ENCODE measurements at places on chromosomes 2 and 18.

- DNase-seq: no peak
Measured at GRCh38 chr2:11011359-11011758, 99.6 kb downstream of the KCNF1 start.

- no peak for DNase-seq
Measured at GRCh38 chr2:42906557-42907411, 114.4 kb upstream of the HAAO start.

- no peak for DNase-seq
Measured at GRCh38 chr2:37877457-37878315, 47.4 kb upstream of the RMDN2 start.

GRCh38 chr2:160666154-160667060 is 172.8 kb upstream of the RBMS1 start:
- no peak for DNase-seq

GRCh38 chr2:226634943-226635604 is 164.5 kb downstream of the IRS1 start:
- no peak for DNase-seq

- no peak for DNase-seq
Measured at GRCh38 chr18:28062443-28062842, 114.5 kb downstream of the CDH2 start.

DNA sequence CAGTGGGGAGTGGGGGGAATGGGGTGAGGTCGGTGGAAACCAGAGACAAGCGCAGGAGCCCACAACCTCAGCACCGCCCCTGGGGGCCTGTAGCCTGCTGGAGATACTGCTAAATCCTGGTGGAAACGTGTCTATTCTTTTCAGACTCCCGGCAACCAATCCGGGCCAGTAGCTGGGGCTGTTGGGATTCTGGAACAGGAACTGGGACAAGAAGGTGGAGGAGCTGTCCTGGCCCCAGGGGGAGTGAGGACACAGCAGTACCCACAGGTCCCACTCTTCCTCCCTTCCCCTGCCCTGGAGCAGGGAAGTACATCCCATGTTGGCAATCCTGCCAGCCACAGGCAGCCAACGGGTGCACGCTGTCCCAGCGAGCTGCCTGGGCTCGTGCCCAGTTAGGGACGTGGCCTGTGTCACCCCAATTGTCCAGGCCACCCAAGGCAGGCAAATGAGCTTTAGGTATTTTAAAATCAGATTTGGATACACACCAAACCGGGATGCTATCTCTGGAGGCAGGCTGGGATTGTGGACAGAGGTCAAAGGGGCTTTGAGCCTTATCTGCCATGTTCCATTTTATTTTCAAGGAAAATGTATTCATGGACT is 51.8 kb downstream of the HS1BP3 start:
- no peak for DNase-seq

DNA sequence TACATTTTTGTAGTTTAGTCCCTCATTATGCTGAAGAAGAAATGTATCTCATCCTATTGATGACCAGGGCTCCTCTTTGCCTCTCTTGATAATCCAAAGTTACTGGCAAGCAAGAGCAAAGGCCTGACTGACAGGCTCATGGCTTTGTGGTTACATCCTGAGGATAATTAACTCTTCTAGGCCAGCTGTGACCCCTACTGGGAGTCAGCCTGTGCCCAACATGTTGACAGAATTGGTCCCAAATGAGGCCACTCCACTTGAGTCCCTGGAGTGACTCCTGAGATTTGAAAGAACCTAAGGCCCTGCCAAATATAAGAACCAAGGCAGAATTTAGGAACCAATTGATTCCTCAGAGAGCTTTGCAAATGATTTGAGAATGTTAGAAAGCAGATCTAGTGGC is 973.8 kb upstream of the CELF4 start:
- no peak for DNase-seq

- no peak for DNase-seq
Measured at GRCh38 chr2:62465741-62466502, 40.1 kb downstream of the TMEM17 start.

GRCh38 chr2:29047083-29047845 is 27.1 kb downstream of the PCARE start:
- DNase-seq: no peak

DNA sequence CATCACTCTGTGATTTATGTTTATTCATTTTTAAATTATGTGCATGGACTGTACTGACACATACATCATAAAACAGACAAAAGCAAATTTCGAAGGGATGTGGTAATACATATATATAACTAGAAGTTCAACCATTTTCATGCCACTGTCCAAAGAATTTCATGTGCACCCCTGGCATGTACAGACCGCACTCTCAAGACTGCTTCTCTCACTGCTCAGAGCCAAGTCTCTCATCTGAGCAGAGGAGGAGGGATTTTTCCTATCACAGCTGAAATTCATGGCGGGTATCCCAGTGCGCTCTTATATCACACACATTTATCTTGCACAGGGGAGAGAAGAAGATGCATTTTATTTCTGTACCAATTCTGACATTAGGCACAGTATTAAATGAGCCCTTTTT is 5.9 kb downstream of the TMEM178A start:
- DNase-seq: no peak

DNA sequence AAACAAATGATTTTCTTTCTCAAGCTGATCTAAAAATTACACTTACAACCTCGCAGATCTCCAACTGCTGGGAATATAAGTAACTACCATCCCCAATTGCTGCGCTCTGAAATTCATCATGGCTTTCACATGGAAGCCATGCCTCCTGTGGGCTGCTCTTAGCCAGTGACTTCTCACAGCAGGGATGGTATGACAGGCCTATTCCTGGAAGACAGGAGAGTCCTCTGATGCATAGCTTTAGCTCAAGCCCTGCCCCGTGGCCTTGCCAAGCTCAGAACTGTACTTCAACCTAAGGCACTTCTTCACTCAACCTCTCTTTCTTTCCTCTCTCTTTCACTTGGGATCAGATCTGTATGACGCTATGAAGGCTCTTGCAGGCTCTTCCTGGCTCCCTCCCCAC is 12.6 kb upstream of the ELAC1 start:
- DNase-seq: no peak

DNA sequence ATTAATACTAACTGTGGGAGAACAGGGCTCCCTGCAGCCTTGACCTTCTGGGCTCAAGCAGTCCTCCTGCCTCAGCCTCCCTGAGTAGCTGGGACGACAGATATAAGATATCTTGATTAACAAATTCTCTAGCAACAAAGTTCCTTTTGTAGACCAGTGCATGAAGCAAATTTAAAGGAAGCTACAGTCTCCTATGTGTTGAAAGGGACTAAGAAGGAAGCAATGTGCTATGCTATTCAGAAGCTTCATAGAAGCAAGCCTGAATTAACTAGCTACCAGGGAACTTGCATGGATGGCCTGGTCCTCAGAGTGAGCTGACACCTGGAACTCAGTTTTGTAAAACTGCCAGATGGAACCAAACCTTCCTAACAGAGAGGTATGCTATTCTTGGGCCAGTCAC is 33.2 kb downstream of the RAPH1 start:
- DNase-seq: no peak
